PC-9 (cell line): ENCODE measurements at places on chromosomes 4 and X.

GRCh38 chr4:138399081-138399480, 156.9 kb upstream of the SLC7A11 start:
- H3K4me3 ChIP-seq, result no peak overlapping the region
- H3K4me1 ChIP-seq, result no peaks in the 10 kb centered on the region
- H3K27ac ChIP-seq, result no peak overlapping the region
- no peaks in the 10 kb centered on the region for H3K36me3 ChIP-seq
- no peaks in the 10 kb centered on the region for H3K27me3 ChIP-seq

DNA sequence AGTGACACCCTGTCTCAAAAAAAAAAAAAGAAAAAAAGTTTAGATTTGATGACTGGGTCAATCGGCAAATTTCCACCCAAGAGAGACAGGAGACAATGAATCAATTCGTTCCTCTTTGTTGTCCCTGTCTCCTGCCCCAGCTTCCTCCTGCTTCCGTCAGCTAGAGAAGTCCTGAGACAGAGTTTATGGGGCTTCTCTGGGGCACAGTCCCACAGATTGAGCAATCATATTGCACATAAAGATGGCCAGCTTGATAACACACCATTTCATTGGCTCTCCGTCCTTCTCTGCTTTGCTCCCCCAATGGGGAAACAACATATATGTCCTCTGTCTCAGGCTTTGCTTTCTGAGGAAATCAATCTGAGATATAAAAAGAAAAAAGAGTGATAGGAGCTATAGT, 78.4 kb upstream of the FUNDC1 start:
- no peaks in the 10 kb centered on the region for H3K4me1 ChIP-seq
- H3K27ac ChIP-seq, result no peak overlapping the region
- no peaks in the 10 kb centered on the region for H3K36me3 ChIP-seq
- H3K27me3 ChIP-seq, result no peaks in the 10 kb centered on the region

GRCh38 chrX:132209527-132209926, 9.7 kb downstream of the RAP2C start:
- peaks cover 48% of the 10 kb centered on the region for H3K36me3 ChIP-seq
- no peak overlapping the region for H3K4me3 ChIP-seq
- H3K27me3 ChIP-seq, result no peaks in the 10 kb centered on the region
- H3K4me1 ChIP-seq, result peaks cover 11% of the 10 kb centered on the region

DNA sequence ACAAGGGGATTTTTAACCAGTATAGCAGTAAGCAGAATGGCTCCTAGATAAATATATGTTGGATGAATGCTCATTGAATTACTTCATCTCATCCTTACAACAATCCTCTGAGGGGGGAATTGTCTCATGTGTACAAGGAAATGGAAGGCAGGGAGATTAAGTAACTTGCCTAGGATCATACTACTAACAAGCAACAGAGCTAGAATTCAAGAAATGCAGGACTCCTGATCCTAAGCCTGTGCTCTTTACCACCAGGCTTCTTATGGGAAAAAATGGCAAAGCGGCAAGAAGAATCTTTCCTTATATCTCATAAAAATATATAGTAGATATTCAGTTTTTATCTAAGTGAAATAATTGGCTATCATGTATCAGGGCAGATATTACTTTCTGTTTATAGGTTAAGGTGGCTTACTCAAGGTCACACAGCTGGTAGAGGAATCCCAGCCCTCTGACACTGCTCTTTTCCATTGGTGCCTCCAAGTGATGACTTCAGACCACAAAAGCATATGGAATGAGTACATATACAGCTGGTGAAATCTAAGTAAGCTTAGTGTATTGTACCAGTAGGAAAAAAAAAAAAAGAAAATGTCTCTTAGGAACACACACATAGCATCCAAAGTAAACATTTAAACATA, 2.1 kb downstream of the ABHD18 start:
- no peak overlapping the region for H3K4me3 ChIP-seq
- no peak for DNase-seq
- no peaks in the 10 kb centered on the region for H3K27me3 ChIP-seq
- H3K36me3 ChIP-seq, result no peaks in the 10 kb centered on the region

DNA sequence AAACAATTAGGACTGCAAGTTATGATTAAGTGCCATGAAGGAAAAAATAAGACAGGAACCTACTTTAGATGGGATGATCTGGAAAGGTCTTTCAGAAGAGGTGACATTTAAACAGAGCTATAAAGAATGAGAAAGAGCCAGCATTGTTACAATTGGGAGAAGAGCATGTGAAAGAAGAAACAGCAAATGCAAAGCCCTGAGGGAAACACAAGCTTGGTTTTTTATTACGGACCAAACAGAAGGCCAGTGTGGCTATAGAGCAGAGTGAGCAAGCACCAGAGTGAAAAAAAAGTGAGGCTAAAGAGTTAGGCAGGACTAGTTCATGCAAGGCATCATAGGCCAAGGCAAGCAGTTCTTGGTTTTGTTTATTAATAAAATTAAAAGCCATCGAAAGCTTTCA, 175.6 kb downstream of the RBMX2 start:
- H3K27me3 ChIP-seq, result no peaks in the 10 kb centered on the region
- H3K27ac ChIP-seq, result no peak overlapping the region
- H3K4me3 ChIP-seq, result no peak overlapping the region
- no peaks in the 10 kb centered on the region; the same call in 1 of the 2 replicates for H3K4me1 ChIP-seq
- no peaks in the 10 kb centered on the region for H3K36me3 ChIP-seq

DNA sequence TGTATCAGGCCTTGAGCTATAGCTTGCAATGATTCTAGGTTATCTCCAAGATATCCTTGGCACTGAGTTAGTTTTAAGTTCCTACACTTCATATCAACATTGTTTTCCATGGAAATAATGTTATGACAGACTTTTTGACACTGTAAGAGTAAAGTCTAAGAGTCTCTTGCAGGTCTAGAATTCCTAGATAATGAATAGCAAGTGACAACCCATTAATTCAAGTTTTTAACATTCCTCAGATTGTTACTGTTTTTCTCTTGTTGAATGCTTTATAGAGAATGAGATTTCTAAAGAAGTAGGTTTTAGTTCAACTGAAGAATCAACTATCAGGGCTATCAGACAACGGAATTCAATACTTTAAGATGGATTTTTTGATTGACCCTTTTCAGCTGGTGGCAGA, 276.1 kb downstream of the PPP3CA start:
- no peak for DNase-seq
- no peak overlapping the region for H3K4me3 ChIP-seq
- no peaks in the 10 kb centered on the region for H3K36me3 ChIP-seq
- H3K27me3 ChIP-seq, result no peaks in the 10 kb centered on the region

DNA sequence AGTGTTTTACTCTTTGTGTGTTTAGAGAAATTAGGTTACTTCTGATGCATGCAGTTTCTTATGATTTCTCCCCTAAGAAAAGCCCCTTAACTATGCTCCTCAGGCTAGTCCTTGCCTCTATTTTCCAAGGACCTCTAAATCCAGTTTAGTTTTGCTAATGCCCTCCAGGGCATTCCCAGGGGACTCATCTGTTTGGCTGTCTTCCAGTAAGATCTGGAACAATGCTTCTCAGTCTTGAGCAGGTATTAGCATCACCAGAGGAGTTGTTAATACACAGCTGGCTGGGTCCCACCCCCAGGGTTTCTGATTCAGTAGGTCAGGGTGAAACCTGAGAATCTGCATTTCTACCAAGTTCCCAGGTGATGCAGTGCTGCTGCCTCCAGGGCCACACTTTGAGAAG, 56.9 kb downstream of the OTC start:
- no peak for DNase-seq
- no peaks in the 10 kb centered on the region for H3K27me3 ChIP-seq
- no peak overlapping the region for H3K27ac ChIP-seq
- no peaks in the 10 kb centered on the region for H3K36me3 ChIP-seq
- no peak overlapping the region for H3K4me3 ChIP-seq

GRCh38 chr4:184250795-184251669, 33.4 kb upstream of the ENPP6 start:
- no peaks in the 10 kb centered on the region for H3K36me3 ChIP-seq
- H3K4me3 ChIP-seq, result no peak overlapping the region

DNA sequence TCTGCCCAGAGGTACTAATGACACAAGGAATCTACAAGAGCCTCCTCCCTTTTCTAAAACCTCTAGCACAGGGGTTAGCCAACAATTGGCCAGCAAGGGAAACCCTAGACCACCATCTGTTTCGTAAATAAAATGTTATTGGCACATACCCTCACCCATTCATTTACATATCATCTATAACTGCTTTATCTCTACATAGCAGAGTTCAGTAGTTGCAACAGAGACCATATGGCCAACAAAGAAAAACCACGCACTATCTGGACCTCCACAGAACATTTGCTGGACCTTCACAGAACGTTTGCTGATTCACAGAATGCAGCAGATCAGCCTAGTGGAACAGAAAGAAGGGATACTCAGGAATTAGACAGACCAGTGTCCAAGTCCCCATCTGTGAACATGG, 9.4 kb downstream of the SLC2A9 start:
- H3K27me3 ChIP-seq, result no peaks in the 10 kb centered on the region
- DNase-seq, result no peak
- no peak overlapping the region for H3K4me3 ChIP-seq
- peaks cover 27% of the 10 kb centered on the region for H3K4me1 ChIP-seq
- H3K36me3 ChIP-seq, result 0 out of 2 replicates have a peak, but pooled peaks cover 4% of the 10 kb centered on the region

GRCh38 chr4:153248641-153249198, 44.5 kb downstream of the TRIM2 start:
- no peaks in the 10 kb centered on the region for H3K36me3 ChIP-seq
- DNase-seq, result peak; percentile 41
- peak overlapping the region; percentile 66 for H3K27ac ChIP-seq
- peaks cover 25% of the 10 kb centered on the region for H3K4me1 ChIP-seq
- H3K4me3 ChIP-seq, result peak overlapping the region; percentile 70
